Neural progenitor cell (in vitro differentiated cells): ENCODE measurements at places on chromosomes 16 and 17.
A peak's percentile ranks its signal among the peaks of the same experiment; 100 is the strongest.

GRCh38 chr17:81551458-81552243 lies 502 bp downstream of the FAAP100 start:
- peak; percentile 49 for DNase-seq

DNA sequence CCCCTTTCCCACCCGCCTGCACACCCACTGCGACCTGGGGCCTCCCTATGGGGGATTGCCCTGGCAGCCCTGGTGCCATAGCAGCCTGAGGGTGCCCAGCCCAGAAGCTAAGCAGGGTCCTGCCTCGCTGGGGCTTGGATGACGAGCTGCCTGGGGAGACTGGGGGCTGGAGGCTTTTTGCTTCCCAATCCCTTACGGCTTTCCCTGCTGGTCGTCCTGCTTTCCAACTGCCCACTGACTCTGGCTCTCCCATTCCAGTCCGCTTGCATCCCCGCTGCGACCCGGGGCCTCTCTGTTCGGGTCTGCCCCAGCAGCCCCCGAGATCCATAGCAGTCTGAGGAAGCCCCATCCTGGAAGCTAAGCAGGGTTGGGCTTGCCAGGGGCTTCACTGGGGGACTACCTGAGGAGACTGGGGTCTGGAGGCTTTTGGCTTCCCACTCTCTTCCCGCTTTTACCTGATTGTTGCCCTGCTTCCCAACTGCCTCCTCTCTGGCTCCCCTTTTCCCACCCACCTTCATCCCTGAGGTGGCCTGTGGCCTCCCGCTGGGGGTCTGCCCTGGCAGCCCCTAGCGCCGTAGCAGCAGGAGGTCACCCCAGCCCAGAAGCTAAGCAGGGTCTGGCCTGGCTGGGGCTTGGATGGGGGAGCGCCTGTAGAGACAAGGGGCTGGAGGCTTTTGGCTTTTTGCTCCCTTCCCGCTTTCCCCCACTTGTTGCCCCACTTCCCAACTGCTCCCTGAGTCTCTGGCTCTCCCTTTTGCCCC lies 2292.8 kb downstream of the TP53TG3F start:
- no peak for DNase-seq

- DNase-seq: no peak
These were observed 12.2 kb downstream of the USB1 start for GRCh38 chr16:58013201-58013956.

DNA sequence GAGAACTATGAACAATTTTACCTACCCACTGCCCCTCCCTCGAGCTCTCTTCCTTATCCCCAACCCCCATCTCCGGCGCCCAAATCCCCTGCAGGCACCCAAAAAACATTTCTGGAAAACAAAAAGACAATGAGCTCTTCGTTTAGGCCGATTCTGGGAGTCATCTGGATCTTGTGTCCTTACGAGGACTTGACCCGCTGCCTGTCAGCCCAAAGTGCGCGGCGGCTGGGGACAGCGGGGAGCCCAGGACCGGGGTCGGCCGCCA lies 524 bp downstream of the STRADA start:
- DNase-seq: no peak

DNA sequence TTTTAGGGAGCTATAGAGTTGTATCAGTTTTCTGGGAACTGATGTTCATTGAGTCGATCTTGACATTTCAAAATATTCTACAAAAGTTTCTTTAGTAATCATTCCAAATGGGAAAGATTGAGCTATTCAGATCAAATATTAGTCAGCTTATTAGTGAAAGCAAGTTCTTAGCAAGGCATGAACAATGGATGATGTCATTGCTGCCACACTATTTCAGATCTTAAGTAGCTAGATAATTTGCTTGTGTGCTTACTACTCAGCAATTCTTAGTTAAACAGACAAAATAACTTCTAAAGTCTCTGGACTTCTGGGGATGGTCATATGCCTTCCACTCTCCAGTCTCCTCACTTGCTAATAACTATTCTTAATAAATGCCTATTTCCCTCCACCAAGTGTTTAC lies 69.0 kb upstream of the CDH8 start:
- no peak for DNase-seq

- no peak for DNase-seq
These were observed 2.7 kb downstream of the HBQ1 start for GRCh38 chr16:183005-183404.
